Stimulated activated CD8-positive, alpha-beta memory T cell treated with anti-CD3 and anti-CD28 coated beads, Interleukin-2, amount 100 ng/mL, for 1 hour (primary cell): ENCODE measurements at places on chromosomes 11 and 22.

DNA sequence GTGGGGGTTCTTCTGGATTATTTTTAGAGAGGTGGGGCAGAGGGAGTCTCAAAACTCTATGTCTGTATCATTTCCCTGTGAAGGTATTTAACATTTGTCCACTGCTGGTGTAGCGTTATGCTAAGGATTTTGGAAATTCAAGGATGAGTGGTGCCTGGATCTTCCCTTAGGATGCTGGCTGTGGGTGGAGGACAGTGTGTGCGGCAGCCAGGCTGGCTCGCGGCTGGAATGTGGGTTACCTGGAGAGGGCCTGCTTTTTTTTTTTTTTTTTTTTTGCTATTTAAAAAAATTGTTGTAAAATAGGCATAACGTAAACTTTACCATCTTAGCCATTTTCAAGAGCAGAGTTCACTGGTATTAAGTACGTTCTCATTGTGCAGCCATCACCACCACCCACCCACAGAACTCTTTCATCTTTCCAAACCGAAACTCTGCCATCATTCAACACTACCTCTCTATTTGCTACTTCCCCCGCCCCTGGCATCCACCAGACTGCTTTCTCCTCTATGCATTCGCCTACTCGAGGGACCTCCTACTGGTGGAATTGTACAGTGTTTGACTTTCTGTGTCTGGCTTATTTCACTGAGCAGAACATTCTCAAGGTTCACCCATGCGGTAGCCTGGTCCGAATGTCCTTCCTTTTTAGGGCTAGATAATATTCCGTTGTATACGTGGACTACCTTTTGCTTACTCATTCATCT is 67.1 kb downstream of the PARVB start:
- DNase-seq, result no peak

- DNase-seq, result no peak
Observed at GRCh38 chr11:74694136-74694930, 36.9 kb downstream of the CHRDL2 start.

DNA sequence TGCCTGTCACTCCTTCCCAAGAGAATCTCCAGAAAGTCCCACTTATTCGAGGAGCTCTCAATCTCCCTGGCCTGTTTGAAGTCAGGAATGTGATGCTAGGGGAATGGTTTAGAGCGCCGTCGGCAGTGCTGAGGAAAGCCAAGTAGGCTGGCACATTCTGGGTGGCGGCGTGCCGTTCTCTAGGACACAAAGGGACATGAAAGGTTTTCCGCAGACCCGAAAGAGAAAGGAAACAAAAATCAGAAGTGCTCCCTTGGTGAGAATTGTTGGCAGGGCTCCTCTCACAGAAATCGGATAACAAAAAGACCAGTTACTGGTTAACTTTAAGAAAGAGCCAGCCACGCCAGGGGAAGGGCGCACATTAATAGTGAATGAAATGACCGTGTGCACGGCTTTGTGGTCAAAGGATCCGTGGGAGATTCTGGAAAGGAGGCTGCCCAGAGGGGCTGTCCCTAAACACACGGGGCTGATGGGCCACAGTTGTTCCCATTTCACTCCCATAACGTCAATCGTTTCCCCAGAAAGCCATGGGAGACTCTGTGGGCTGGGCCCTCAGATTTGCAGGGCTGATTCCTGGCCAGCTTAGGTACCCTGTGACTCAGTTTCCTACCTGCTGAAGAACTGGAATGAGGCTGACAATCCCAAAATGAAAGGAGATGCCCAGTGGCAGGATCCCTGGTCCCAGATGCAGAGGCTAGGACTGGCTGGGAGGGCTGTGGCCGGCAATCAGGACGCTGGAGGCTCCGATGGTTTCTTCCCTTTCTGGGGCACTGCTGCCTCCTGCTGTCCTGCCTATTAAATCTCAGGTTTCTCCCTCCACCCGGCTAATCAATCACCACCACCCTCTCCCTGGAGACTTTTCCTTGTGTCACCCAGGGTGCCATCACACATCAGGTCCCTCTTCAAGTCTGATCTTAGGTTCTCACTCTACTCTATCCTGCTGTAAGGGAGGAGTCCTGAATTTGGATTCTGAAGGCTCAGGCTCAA is 82.3 kb downstream of the RCN1 start:
- DNase-seq, result no peak

DNA sequence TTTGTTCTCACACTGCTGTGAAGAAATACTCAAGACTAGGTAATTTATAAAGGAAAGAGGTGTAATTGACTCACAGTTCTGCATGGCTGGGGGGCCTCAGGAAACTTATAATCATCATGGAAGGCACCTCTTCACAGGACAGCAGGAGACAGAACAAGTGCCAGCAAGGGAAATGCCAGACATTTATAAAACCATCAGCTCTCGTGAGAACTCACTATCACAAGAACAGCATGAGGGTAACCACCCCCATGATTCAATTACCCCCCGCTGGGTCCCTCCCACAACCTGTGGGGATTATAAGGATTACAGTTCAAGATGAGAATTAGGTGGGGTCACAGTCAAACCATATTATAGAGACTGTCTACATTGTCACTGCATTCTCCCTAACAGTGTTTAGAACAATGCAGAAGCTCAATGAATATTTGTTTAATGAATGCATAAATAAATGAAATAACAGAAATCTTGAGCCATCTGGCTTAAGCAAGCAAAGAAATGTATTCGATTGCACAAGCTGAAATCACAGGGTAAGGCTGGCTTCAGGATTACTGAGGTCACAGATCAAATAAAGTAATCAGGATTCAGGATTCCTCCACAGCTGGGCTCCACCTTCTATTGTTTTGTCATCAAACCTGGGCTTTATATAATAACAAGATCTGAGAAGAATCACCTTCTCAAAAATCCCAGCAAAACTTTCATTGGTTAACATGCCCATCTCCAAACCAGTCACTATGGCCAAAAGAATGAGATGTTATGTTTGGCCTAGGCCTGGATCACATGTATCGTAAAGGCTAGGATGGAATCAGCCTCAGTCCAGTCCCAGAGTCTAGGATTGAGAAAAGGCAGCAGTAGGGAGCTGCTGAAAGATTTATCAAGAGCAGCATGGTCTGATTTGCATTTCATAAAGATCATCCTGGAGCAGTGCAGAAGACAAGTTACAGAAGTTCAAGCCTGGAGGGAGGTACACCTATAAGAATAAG is 137.8 kb upstream of the UBASH3B start:
- no peak for DNase-seq

GRCh38 chr11:19276859-19277808 is 36.4 kb upstream of the E2F8 start:
- no peak for DNase-seq

DNA sequence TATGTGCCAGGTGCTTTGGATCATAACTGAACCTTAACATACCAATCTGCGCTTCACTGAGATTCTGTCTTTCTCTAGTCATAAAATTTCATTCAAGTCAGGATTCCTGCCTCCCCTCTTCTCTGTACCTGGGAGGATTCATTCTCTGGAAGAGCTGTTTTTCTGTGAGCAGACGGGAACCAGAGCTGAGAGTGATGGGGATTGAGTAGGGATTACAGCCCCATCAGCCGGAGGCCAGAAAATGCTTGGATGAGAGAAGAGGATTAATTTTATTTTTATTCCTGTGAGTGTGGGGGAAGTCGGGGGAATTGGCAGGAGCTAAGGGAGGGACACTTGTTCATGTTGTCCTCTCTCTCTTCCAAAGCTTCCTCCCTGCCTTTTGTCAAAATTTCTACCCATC is 4.7 kb downstream of the STX3 start:
- DNase-seq, result no peak

DNA sequence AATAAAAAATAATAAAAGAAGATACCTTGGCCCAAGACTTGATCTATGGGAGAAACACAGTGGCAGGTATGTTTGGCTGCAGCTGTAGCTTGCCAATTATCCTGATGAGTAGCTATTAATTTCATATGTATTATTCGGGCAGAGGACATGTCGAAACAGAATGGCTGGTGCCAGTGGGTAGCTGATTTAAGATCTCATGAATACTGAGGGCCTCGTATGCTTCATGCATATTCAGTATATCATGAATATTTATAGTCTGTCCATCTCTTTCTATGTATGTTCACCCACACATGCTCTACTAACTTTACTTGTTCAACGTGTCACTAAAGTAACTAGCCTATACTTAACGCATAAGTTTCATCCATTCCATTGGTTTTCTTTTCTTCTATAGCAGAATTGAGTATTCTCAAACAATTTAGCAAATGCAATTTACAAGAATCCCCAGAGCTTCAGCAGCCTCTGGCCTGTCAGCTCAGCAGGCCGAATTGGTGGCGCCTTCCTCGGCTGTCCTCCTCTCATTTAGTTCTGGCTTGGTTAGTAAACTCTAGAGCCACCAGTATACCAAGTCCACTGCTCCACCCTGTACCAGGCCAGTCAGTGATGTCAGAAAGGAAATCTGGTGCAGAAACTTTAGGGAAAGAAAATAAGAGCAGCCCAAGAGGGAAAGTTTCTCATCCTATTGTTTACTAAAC is 17.9 kb downstream of the ART5 start:
- no peak for DNase-seq

DNA sequence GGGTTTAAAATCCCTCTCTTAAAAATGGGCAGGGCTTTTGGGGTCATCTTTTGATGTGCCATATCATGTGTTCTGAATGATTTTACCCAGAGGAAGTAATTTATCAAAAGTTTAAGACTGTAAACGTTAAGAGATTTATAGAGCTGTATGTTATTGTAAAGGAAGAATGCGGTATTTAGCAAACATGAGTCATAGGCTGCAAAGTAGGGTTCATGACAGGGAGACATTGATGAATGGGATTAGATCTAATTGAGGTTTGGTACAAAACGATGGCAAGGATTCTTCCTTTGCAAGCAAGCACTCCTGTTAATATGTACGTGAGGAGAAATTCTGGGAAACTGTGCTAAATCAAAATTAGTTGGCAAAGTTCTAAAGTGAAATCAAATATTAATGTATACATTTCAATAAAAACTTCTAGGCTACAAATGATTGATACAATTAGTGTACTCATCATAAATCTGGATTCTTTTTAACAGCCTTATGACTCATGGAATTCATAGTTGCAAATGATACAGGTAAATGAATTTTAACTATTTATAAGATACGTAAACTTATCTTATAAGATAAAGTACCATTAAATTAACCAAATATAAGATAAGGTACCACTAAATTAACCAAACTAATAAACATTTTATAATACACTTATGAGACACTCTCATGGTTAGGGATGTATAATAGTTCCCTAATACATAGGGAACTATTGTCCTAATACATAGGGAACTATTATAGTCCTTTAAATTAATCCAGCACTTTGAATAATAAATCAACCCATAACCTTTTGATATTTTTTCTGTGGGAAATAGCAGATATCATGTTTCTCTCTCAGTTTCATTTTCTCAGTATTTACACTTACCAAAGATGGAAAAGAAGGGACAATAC is 58.4 kb downstream of the KIF18A start:
- DNase-seq, result no peak

DNA sequence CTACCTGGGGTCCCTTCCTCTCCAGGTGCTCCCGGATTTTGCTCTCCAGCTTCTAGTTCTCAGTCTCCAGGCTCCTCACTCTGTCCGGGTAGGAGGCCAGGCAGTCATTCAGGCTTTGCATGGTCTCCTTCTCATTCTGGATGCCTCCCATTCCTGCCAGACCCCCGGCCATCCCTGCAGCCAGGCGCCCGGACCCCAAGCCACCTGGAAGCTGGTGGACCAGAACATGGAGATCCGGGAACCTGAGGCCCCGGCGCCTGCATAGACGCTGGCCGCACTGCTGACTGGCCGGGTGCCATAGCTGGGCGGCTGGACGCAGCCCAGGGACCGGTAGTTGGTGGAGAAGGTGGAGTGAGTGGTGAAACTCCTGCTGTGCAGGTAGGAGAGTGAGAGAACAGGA is 8.0 kb upstream of the OR52L1 start:
- DNase-seq, result no peak

DNA sequence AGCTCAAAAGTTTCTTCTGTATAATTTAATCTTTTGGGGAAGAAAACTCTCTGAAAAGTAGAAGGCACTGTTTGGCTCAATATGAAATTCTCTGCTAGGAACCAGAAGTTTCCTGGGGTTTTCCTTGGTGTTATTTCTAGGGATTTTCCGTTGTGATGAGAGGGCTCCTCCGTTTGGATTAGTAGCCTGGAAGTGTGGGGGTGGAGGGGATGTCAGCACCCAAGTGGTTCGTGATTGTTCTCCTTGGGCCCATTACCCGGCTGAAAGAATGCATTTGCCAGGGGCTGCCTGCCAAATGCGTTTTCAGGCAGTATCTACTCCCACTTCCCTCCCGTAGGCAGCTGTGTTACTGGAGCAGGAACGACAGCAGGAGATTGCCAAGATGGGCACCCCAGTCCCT is 4.3 kb downstream of the SF3B2 start:
- DNase-seq, result no peak

- no peak for DNase-seq
Observed at GRCh38 chr11:108975641-108976071, 310.8 kb downstream of the DDX10 start.

DNA sequence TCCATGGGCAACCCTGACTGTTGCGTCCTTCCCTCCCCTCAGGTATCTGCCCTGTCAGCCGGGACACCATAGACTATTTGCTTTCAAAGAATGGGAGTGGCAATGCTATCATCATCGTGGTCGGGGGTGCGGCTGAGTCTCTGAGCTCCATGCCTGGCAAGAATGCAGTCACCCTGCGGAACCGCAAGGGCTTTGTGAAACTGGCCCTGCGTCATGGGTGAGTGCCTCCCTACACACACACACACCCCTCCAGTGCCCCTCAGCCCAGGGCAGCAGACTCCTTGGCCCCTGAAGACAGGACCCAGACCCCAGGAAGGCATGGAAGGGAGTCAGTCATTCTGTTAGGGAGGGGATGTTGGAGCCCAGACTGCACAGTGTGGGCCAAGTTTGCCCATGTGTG is 17.9 kb upstream of the UVRAG start:
- no peak for DNase-seq

GRCh38 chr22:49633010-49633324 is 194.7 kb downstream of the BRD1 start:
- no peak for DNase-seq

- no peak for DNase-seq
Observed at GRCh38 chr11:125976156-125976555, 30.3 kb downstream of the VSIG10L2 start.

DNA sequence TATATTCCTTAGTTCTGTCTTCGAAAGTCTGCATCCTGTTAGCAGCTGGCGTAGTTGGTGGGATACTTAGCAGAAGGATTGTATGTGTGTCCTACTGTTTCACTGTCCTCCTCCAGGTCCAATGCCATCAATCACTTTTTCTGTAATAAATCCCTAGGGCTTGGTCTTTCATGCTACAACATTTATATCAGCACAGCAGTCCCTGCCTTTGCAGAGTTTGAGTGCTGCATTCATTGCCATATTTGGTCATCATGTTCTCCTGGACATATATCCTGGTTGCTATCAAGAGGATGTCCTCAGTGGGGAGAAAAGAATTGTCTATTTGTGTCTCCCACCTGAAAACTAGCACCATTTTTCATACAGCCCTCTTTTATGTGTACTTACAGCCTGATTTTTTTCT is 67.0 kb downstream of the OR5AK2 start:
- DNase-seq, result no peak
